ENCODE measurements at places on chromosomes 1 and 21.

DNA sequence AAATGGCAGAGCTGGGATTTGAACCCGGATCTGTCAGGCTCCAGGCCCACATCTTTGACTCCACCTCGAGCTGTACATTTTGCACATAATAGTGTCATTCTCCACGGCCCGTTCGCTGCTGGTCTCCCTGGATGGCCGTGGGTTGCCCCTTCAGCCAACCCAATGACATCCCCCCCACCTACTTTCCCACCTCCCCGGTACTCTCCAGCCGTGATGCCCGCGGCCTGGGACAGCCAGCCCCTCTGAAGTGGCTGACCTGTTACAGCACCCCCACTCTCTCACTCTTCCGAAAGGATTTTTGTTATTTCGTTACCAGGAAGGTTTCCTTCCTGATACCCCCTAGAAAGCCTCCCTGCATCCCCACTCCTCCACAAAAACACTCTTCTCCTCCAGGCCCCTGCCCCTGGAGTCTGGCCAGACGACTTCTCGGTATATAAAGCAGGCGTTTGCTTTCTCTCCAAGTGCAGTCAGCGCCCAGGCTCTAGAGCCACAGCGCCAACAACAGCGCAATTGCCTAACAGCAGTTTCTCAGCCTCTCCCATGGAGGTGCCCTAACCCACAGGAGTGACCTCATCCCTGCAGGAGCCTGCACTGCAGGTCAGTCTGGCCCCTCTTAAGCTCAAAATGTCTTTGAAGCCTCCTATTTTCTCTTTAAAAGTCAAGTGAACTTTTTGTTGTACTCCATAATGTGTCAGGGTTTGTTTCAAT is 14.5 kb upstream of the GJB5 start:
- DNase-seq, result no peak

- no peak for DNase-seq
Observed at GRCh38 chr1:147579934-147580537, 38.7 kb downstream of the BCL9 start.

DNA sequence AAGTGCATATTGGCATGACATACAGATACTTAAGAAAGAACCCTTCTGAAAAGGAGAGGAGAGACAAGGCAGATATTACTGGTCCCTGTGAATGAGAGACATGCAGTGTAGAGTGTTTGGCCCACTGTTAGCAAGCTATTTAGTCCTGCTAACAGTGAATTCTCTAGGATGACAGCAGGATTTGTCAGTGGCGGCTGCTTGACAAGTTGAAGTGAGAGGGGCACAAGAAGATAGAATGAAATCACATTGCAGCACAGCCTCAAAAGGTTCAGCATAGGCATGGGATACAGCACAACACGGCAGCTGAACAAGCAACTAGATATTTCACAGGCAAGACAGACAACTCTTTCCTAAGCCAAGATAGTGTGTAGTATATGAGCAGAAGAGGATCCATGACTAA is 407.9 kb downstream of the PLA2G4A start:
- DNase-seq, result no peak

DNA sequence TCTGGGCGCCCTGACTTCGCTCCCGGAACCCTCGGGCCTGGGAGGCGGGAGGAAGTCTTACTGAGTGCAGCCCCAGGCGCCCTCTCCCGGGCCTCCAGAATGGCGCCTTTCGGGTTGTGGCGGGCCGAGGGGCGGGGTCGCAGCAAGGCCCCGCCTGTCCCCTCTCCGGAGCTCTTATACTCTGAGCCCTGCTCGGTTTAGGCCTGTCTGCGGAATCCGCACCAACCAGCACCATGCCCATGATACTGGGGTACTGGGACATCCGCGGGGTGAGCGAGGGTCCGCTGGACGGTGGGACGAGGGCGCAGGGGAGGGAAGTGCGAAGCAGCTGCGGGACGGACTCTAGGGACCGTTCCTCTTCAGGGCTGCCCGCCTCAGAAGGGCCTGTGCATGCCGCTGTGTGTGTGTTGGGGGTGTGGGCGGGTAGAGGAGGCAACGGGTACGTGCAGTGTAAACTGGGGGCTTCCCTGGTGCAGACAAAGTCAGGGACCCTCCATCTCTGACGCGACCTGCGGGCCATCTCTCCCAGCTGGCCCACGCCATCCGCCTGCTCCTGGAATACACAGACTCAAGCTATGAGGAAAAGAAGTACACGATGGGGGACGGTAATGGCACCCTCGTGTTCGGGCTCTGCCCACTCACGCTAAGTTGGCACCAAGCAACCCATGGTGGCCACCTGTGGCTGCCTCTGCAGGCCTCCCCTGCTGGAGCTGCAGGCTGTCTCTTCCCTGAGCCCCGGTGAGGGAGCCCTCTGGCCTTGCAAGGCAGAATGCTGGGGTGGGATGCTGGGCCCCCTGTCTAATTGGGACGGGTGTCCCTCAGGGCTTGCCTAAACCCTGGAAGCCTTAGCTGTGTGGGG is at the start of gene GSTM1:
TSS of gene GSTM1 (plus strand) at position 177 of the 859 bp plus-strand sequence. CDS start at position 234, 57 bp downstream.
- no peak for DNase-seq

DNA sequence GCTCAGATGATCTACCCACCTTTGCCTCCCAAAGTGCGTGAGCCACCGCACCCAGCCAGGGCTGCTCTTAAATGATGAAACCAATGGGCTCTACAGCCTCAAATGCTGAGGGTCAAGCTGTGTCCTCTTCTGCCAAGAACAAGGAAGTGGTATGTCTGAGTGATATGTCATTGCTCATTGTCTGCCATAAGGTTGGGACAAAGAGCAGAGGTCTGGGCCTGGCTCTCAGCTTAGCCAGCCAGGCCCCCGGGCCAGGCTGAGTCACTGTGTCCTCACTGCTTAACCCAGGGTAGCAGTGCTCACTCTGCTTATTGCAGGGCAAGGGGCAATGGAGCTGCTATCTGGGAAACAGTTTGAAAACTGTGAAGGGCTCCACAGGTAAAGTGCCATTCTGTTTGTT is 8.3 kb upstream of the ETS2 start:
- DNase-seq, result no peak

DNA sequence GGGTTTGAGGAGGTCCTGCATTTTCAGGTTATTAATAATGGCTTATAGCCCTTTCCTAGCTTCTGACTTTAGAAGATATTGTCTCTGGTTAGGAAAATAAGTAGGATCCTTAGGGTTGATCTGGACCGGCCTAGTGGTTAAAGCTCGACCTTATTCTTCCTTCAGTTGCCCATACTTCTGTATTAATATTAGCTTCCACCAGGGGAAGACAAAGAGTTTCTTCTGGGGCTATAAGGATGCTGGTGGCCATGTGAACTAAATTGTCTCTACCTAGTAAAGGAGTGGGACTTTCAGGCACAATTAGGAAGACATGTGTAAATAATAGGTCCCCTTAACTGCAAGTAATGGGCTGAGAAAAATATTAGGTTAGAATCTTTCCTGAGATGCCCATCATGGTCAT is 20.6 kb upstream of the FCGR2A start:
- no peak for DNase-seq

- DNase-seq, result no peak
Observed at GRCh38 chr1:230005040-230005439, 62.0 kb upstream of the GALNT2 start.

- peak; percentile 71 for DNase-seq
Observed at GRCh38 chr21:32520875-32521735, 64.2 kb downstream of the TCP10L start.
